A549 treated with DMSO at 1 μM for 4 hours (cell line): ENCODE measurements at places on chromosomes 4 and X. TPM values are rescaled to one million over a fixed set of nuclear protein-coding genes. Genes with fewer than 3 reads are reported as not detected.

Gene CPLX1
- total RNA-seq: 0.24 to 0.68 TPM (median 0.55 TPM) in 5 replicates

Gene MAGEA8
- total RNA-seq: not detected in 5 replicates

Gene SUPT20HL2
- total RNA-seq: not detected in 5 replicates

Gene TMEM255A
- total RNA-seq: 0.07 to 0.18 TPM (median 0.13 TPM) in 5 replicates

Gene GPRASP2
- total RNA-seq: 4.7 to 7.3 TPM (median 5.6 TPM) in 5 replicates

Gene GABRB1
- total RNA-seq: not detected in 5 replicates

Gene TCEANC
- 0.56 to 1.0 TPM (median 0.70 TPM) in 5 replicates for total RNA-seq

Gene AGA
- total RNA-seq: 19.4 to 23.0 TPM (median 20.9 TPM) in 5 replicates

Gene P2RY4
- total RNA-seq: 0.05 TPM in 1 of 5 replicates, not detected in the others

Gene PRRG3
- total RNA-seq: not detected in 5 replicates

Gene PCDH7
- 0.09 to 0.41 TPM (median 0.11 TPM) in 5 replicates for total RNA-seq
